H4 (cell line): ENCODE measurements at places on chromosomes 7 and 10. TPM values are rescaled to one million over a fixed set of nuclear protein-coding genes. Genes with fewer than 3 reads are reported as not detected.

DNA sequence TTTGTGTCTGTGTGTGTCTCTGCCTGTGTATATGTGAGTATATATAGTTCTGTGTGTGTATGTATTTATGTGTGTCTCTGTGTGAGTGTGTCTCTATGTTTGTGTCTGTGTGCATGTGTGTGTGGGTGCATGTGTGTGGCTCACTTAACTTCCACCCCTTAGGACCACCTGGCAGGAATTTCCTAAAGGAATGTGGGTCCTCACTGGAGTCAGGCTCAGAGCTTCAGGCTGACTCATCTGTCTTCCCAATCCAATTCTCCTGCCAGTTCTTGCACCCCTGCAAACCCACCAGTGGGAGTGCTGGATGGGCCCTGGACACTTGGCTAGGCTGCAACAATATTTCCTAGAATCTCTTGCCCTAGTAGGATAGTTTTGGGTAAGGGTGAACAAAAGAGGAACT is 70.2 kb upstream of the GRB10 start:
- DNase-seq = no peak

GRCh38 chr10:3215153-3215775 is 42.7 kb upstream of the PITRM1 start:
- DNase-seq = no peak

GRCh38 chr7:22672846-22673680 is 53.9 kb upstream of the IL6 start:
- DNase-seq = no peak

PTF1A gene
- total RNA-seq = not detected in 2 replicates

SPDYE8 gene
- not detected in 2 replicates for total RNA-seq

DNA sequence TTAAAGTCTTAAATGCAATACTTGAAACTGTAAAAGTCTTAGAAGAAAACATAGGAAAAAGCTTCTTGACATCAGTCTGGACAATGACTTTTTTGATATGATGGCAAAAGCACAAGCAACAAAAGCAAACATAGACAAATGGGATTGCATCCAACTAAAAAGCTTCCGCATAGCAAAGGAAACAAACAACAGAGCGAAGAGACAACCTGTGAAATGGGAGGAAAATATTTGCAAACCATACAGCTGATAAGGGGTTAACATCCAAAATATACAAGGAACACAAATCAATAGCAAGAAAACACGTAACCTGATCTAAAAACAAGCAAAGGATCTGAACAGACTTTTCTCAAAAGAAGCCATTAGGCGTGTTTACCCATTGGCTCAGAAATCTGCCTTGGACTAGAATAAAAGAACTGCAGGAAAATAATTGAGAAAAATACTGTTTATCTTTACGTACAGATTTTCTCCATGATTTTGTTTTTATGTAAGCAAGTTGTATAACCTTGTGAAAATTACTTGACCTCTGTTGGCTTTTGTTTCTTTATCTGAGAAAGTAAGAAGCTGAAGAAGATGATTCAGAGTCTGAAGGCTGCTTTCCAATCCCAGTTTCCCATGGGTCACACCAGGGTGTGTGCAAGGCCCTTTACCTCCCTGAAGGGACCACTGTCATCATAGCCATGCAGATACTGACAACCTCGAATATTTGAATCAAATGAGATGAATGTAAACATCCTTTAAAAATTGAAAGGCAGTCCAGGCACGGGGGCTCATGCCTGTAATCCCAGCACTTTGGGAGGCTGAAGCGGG is 99.1 kb upstream of the LANCL2 start:
- DNase-seq = no peak

DNA sequence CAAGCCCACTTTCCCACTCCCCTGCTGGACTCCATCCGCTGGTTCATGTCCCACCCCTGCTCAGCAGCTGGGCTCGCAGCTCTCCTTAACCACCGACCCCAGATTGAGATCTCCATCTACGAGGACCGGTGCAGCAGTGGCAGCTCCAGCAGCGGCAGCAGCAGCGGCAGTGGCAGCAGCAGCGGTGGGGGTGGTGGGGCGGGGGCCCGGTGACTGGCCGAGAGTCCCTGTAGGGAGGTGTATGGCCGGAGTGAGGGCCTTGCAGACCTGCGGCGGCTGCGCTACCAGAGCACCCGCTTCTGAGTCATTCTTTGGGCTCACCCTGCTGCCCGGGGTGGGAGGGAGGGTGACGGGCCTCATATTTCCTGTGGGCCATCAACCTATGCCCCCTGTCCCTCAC is 15.8 kb downstream of the GOLGA7B start:
- no peak for DNase-seq

- no peak for DNase-seq
Measured at GRCh38 chr7:116783666-116784318, 78.6 kb upstream of the CAPZA2 start.

GRCh38 chr10:61973906-61974305 is 72.4 kb downstream of the ARID5B start:
- no peak for DNase-seq

GRCh38 chr7:91473619-91474018 is 209.4 kb downstream of the FZD1 start:
- DNase-seq = no peak
